ENCODE measurements at places on chromosomes 16 and 17.

GRCh38 chr17:33197342-33197741, 95.8 kb downstream of the ASIC2 start:
- DNase-seq: no peak

DNA sequence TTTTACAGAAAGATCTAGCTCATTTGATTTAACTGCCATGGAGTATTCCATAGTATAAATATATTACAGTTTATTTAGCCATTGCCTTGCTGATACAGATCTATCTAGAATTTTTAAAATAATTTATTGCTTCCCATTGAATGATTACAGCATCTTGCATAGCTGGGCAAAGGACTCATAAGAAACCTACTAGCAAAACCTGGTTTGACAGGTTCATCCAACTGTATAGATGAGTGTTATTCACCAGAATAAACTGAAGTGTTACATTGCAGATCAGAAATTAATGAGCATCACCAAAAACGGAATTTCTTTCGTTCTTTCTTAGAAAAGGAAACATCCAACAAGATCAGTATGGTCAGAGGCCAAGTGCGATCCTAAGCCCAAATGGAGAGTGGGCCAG, 202.2 kb upstream of the CACNG5 start:
- no peak for DNase-seq

- no peak for DNase-seq
These were observed 91.4 kb upstream of the TBX2 start for GRCh38 chr17:61307905-61308886.

GRCh38 chr16:89481356-89481955, 8.9 kb downstream of the ANKRD11 start:
- DNase-seq: no peak

DNA sequence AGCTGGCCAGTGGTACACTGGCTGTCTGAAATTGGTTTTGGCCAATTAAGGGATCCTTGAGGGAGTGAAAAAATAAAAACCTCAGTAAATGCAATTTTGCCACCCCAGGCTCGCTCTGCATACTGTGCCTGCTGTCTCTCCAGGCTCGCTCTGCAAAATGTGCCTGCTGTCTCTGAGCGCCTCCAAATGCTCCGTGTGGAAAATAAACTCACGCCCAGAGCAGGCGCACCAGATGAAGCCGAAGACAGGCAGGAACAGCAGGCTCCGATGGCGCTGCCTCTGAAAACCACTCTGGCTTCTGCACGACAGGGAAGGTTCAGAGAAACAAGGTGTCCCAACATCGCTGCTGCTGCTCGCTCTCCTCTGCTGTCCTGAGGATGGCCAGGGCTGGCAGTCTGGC, 29.1 kb downstream of the SNN start:
- DNase-seq: no peak

GRCh38 chr16:65896448-65897153, 469.9 kb upstream of the CDH5 start:
- DNase-seq: no peak

GRCh38 chr16:87806261-87806640, 40.5 kb upstream of the KLHDC4 start:
- DNase-seq: no peak

Data from stimulated activated CD8-positive, alpha-beta memory T cell treated with anti-CD3 and anti-CD28 coated beads, Interleukin-7, amount 100 ng/mL, for 24 hours (primary cell).